ENCODE measurements at places on chromosomes 4 and X.
A peak's percentile ranks its signal among the peaks of the same experiment; 100 is the strongest.

GRCh38 chr4:126572264-126572663 is 1060.5 kb upstream of the INTU start:
- DNase-seq: no peak

GRCh38 chr4:117610706-117611308 is 423.5 kb upstream of the NDST3 start:
- no peak for DNase-seq

DNA sequence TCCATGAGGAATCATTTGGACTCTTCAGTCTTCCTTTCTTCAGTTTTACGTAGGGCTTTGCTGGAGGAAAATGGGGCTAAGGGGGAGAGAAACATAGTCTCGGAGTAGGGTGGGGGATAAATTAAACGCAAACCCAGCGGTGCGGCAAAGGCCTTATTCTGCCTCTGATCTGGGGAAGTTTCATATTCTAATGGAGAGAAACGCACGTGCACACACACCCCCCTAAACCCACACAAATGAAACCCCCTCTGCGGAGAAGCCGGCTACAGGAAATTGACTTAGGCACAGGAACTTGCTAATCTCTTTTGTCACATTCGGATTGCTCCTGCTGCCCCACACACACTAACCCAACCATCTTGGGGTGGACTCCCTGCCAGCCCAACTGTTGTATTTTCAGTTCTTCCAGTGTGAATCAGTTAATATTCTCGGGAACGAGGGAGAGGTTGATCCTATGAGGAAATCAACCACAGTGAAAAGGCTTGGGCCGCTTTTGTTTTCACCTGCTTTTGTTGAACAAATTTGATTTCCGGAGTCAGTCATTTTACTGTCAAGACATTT is at the start of gene RHOH:
Gene RHOH (plus strand): TSS at position 308 of the 558 bp plus-strand sequence. CDS start 46,356 bp downstream, outside the sequence.
- peak; percentile 38 for DNase-seq

DNA sequence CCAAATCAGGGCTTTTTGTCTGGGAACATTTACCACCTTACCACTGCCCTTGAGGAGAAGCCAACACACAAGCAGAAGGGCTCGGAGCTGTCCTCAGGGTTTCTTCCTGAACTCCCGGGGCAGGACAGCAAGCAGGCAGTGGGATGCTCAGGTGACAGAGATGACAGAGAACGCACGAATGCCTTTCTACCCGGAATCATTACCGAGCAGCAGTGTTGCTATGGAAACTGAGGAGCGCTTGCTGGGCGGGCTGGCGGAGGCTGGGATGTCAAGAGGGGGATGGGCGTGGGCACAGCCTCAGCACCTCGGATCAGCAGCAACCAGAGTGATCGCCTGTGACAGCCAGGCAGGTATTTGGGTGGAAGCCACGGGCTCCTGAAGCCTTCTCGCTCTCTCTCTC is 17.8 kb downstream of the SSR4 start:
- no peak for DNase-seq

DNA sequence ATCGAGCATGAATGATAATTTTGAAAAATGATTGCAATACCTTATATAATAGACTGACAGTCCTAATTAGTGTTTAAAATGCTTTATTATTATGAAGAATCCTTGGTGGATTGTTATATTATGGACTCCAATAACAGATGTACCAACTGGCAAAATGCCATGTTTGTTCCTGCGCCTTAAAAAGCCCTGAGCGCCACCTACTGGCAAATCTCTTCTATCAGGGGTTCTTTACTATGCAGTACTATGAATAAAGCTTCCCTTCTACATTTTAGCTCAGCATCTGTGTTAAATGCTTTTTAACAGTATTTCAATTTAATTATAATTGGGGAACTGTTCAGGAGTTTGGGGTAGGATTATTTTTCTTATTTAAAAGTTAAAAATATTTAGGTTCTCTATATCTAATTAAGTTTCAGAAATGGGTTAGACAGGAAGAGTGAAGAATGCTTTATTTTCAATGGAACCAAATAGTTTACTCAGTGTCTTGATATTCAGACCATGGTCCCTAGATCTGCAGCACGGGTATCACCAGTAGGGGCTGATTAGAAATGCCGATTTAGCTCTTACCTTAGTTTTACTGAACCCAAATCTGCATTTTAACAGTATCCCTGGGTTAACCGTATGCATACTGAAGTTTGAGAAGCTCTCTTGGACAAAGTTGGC is 20.0 kb downstream of the CFAP97 start:
- peak; percentile 47 for DNase-seq

GRCh38 chr4:127698789-127699200 is 31.4 kb upstream of the SLC25A31 start:
- no peak for DNase-seq

DNA sequence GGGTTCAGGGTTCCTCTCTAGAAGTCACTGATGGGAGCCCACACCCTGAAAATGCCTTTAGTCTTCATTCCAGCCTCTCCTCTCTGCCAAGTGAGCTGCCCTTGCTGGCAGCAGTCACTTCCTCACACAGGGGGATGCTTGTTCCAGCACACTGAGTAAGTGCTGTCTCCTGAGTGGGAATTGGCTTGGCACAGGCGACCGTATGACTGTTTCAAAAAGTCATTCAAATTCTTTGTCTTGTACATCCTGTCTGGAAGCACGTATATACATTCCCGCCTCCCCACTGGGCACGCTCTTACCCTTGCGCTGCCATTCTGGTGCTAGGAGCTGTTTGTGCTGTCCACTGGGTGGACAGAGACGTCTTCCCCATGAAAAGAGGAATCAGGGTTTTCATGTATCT is 40.2 kb upstream of the CD99 start:
- DNase-seq: no peak

DNA sequence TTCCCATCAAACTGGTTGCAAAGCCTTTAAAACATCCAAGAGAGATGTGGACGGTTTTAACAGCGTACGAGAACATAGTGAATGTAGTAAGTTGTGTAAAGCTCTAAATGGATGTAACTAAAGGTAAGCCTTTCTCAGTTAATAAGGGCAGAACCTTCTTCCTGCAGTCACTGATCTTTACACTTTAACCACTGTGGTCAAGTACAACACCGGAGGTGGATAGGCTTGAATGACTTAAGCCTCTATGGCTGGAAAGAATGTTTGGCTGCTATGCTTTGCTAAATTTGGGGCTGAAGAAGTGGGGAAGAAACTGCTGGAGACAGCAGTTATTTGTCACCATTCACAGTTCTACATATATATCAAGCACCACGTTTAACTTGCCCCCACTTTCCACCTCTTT is 285.1 kb upstream of the FMR1 start:
- DNase-seq: no peak

- DNase-seq: no peak
These were observed 25.7 kb downstream of the AFF1 start for GRCh38 chr4:86960557-86960961.

- DNase-seq: no peak
These were observed 579.7 kb downstream of the SPRY1 start for GRCh38 chr4:123976285-123976684.

GRCh38 chr4:159925770-159926169 is 822.9 kb downstream of the RAPGEF2 start:
- DNase-seq: no peak

- DNase-seq: no peak
These were observed 336.1 kb upstream of the PABPC4L start for GRCh38 chr4:134537701-134538100.

- no peak for DNase-seq
These were observed 279.9 kb downstream of the ASMT start for GRCh38 chrX:1894740-1895139.

All from stimulated activated CD4-positive, alpha-beta T cell treated with anti-CD3 and anti-CD28 coated beads, Interleukin-1b, Interleukin-23, amount 100 ng/mL, for 1 hour (primary cell).